ENCODE measurements at places on chromosomes 4 and X.

DNA sequence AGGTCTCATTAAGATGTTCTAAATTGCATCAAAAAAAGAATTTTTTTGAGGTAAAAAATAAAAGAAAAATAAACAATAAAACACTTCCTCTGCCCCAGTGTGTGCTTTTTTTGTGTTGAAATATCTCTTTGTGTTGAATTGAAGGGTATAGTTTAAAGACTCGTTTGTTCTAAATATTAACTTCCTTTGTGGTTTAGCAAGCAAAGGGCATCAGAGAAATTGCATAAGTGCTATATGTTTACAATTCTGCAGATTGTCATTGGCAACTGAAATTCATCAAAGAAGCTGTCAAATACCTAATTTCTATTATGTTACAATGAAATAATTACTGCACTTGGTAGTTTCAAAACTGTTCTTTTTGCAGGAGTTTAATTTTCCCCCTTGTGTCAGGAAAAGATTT is 260.5 kb downstream of the DKK2 start:
- no peak for DNase-seq

DNA sequence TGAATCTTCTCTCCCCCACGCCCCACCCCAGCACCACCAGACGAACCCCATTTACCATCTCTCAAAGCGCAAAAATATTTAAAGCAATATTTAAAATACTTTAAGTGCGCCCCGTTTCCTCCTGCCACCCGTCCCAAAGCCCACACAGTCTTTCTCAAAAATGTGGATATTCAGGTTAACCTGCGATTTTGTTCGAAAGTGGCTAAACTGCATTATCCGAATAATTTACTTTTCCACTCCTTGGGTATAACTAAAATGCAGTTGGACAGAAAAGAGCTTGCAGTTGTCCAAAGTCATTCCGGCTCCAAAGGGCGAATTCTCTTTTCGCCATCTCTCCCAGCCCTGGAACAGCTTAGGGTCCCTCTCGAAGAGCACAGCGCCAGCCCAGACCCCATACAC is 662 bp downstream of the SMIM43 start:
- no peak for DNase-seq

DNA sequence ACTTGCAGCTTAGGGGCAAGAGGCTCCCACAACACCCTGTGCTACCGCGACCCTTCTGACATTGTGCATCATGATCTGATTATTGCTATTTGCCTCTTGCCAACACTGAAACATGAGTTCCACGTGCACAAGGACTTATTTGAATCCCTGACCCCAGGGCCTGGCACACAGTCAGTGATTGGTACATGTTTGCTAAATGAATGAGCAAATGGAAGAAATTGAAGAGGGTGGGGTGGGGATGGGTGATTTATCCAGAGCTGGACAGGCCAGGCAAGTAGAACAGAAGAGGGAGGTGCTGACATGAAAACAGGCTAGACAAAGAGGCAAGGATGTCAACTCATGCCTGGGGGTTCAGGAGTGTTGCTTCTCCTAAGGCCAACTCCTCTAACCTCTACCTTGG is 24.9 kb upstream of the RPL39 start:
- no peak for DNase-seq

DNA sequence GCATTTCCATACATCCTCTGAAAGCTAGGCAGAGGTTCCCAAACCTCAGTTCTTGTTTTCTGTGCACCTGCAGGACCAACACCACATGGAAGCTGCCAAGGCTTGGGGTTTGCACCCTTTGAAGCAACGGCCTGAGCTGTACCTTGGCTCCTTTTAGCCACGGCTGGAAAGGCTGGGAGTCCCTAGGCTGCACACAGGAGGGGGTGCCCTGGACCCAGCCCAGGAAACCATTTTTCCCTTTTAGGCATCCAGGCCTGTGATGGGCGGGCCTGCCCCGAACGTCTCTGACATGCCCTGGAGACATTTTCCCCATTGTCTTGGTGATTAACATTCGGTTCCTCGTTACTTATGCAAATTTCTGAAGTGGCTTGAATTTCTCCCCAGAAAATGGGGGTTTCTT is 17.4 kb upstream of the PCSK1N start:
- DNase-seq = no peak

GRCh38 chr4:24935856-24936255 is 23.0 kb upstream of the CCDC149 start:
- DNase-seq = no peak

DNA sequence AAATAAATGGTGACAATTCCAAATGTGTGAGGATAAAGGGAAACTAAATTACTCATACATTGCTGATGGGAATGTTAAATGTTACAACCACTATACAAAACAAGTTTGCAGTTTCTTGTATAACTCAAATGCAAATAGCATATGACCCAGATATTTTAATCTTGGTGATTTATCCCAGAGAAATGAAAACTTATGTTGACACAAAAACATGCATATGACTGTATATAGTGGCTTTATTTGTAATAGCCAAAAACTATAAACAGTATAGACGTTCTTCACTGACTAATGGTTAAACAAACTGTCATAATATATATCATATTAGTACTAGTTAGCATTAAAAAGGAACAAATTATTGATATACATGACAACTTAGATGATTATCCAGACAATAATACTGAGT is 619.2 kb downstream of the PDHA2 start:
- no peak for DNase-seq

DNA sequence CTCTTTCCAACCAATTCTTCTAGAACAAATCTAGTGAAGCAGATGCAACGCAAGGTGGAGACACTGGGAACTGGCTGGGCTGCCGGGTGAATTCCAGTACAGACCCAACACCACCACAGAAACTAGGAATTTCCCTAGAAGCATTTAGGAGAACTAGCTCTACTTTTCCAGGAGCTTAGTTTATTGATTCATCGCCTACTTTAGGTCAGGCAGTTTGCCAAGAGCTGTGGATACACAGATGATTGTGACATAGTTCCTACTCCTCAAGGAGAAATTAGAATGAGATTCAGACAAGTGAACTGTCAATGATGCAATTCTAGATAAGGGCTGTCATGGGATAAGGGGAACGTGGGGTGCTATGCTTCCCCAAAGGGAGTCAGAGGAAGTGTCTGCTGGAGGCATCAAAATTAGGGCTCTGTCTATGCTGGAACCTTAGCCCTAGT is 350.0 kb downstream of the CAMK2D start:
- DNase-seq = no peak
